ENCODE measurements at places on chromosomes 3 and 15.

- DNase-seq, result no peak
Observed at GRCh38 chr15:40459391-40460015, 11.3 kb upstream of the CHST14 start.

DNA sequence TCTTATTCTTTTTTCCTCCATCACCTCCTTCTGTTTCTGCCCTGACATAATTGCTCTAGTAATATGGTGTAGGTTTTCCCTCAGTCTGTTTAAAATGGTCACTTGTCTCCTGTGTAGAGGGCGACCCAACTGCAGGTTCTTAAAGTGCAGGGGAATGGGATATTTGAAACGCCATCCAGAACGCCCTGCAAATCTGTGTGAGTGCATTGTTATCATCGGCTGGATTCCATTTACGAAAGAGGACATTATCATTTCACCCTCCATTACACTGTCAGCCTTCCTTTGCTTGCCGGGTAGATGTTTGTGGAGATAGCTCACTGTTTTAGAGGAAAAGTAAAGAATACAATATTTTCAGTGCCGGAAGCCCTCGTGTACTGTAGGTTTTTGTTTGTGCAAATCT is 354.0 kb downstream of the LRTM1 start:
- DNase-seq, result no peak

GRCh38 chr15:70319466-70319865 is 221.7 kb upstream of the TLE3 start:
- no peak for DNase-seq

DNA sequence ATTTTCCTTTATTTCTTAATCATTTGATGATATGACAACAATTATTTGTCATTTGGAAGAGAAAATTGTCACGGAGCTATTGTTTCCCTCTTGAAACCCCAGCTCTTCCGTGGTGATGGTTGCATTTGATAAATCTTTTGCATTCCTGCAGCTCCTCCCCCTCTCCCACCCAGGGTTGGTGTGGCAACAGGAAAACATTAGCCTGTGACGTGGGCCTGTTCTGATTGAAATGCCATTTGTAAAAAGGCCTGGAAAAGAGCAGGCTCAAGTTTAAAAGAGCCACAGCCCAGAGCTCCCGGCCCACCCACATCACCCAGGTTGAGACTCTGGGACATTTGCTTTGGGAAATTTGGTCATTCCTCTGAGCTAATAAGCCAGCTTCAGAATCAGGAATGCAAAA is 282.5 kb downstream of the RPLP1 start:
- DNase-seq, result no peak

- no peak for DNase-seq
Observed at GRCh38 chr3:52483081-52483480, 12.1 kb upstream of the STAB1 start.

DNA sequence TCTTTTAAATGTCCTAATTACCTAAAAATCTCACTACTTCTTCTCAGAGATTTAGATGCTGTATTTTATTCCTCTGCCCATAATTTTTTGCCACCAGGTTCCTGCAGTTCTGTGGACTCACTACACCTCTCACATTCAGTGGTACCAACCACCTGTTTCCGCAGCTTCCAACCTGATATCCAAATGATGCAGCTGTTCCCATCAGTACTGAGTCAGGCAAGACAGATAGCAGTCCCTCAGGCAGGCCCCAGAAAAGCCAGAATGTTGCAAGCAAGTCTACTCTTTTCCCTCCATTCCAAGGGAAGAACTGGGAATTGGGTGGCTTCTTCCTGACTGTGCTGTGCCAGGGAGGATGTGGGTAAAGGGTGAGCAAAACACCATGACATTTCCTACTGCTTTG is 39.0 kb downstream of the MNS1 start:
- DNase-seq, result no peak

- DNase-seq, result no peak
Observed at GRCh38 chr15:79093352-79093935, 2.9 kb upstream of the RASGRF1 start.

- no peak for DNase-seq
Observed at GRCh38 chr3:112519424-112520001, 20.2 kb upstream of the BTLA start.
